ENCODE measurements at places on chromosomes 5 and 9.

- DNase-seq = no peak
Measured at GRCh38 chr9:75658301-75658905, 232.1 kb upstream of the PCSK5 start.

- DNase-seq = no peak
Measured at GRCh38 chr5:27472000-27472763, 433.8 kb upstream of the CDH9 start.

GRCh38 chr5:111227801-111228200 lies 3.6 kb downstream of the CAMK4 start:
- no peak for DNase-seq

GRCh38 chr5:29263915-29264351 lies 1929.6 kb upstream of the CDH6 start:
- no peak for DNase-seq

DNA sequence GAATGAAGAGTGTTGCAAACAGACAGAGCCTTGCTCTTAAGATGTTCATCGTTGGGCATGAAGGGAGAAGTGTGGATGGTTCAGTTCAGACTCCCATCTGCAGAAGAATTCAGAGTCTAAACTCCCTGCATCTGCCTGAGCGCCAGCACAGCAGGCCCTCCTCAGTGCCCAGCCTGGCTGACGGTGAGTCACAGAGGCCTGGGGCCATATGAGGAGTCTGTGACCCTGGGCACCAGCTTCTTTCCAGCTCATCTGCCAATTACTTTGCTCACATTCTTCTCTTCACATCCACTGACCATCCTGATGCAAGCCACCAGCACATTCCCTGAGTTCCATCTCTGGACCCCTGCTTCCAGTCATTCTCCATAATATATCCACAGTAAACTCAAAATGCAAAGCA lies 401.1 kb upstream of the TRPC7 start:
- DNase-seq = no peak

DNA sequence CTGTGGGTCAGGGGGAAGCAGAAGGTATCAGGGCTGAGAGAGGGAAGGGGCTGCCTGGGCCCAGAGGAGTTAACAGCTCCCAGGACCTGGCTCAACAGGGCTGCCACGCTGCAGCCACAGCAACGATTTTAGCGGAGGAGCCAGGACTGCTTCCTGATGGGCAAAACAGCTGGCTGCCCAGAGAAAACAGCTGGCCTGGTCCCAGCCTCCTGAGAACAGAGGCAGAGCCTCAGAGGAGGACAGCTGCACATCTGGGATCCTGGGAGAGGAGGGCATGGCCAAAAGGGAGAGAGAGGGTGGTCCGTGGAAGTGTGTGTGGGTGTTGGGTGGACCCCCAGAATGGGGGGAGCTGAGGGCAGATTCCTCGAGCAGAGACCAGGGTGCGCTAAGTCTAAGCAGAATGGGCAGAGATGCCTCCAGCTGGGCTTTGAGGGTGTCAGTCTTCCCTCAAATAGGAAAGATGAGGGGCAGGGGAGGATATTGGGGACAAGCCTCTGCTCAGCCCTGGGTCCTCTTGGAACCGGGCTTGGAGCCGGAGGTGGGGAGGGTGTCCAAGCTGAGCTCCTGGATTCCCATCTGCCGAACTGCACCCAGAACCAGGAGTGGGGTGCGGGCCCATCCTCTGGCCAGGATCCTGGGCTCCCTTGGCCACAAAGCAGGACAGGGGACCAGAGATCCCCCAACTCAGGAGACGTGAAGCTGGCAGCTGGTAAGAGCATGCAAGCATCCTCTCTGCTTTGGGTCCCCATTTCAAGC lies 9.1 kb upstream of the CERCAM start:
- DNase-seq = no peak

DNA sequence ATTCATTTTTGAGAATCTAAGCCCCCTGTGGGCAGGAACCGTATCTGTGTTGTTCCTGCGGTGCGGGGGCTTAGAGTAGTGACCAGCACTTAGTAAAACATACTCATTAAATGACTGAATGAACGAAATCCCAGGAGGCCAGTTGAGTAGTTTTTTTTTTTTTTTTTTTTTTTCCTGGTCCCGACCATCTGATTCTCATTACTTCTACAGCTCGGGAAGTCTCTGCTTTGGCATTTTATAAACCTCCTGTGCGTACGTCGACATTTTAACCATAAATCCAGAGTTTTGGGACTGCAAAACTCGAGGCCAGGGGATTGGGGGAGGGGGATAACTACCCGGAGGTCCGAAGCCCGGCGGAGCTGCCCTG lies 31.5 kb upstream of the SPRY4 start:
- no peak for DNase-seq

DNA sequence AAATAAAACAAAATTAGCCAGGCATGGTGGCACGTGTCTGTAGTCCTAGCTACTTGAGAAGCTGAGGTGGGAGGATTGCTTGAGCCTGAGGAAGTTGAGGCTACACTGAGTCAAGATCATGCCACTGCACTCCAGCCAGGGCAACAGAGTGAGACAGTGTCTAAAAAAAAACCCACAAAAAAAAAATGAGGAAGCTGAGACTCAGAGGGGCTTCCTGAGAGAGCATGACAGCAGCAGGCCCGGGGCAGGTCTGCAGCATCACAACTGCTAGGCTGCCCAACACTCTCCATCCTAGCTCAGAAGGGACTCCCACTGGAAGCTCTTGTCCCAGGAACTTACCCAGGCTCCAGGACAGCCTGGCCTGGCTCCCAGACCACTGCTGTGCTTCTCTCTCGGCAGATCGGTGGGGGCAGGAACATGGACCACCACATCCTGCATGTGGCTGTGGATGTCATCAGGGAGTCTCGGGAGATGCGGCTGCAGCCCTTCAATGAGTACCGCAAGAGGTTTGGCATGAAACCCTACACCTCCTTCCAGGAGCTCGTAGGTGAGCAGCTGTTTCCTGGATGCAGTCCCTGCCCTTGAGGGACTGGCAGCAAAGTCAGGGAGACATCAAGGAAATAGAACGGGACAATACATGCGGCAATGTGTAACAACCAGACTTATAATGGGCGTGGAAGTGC lies 19.1 kb downstream of the PTGS1 start:
- peak; percentile 34 for DNase-seq

- no peak for DNase-seq
Measured at GRCh38 chr5:153676406-153676805, 185.9 kb downstream of the GRIA1 start.

- DNase-seq = no peak
Measured at GRCh38 chr5:2651116-2651515, 100.4 kb downstream of the IRX2 start.

DNA sequence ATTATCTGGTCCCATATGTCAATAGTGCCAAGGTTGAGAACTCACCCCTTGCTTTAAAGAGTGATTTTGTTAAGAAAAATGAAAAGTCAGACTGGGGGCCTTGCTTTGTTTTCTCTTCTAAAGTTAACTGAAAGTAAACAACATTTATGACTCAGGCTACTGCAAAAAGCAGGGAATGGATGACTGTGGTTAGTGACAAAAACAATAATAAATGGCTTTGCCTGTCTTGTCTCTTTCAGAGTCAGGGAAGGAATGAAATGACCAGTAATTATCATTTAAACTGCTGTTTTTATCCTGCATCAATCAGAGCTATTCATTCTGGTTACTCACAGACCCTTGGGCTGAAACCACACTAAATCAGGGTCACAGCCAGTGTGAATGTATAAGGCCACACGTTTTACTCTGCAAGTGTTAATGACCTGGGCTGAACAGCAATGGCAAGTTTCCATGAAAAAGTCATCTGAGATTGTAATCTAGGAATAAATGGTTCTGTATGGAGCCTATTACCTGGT lies 112.2 kb downstream of the ZNF608 start:
- no peak for DNase-seq

DNA sequence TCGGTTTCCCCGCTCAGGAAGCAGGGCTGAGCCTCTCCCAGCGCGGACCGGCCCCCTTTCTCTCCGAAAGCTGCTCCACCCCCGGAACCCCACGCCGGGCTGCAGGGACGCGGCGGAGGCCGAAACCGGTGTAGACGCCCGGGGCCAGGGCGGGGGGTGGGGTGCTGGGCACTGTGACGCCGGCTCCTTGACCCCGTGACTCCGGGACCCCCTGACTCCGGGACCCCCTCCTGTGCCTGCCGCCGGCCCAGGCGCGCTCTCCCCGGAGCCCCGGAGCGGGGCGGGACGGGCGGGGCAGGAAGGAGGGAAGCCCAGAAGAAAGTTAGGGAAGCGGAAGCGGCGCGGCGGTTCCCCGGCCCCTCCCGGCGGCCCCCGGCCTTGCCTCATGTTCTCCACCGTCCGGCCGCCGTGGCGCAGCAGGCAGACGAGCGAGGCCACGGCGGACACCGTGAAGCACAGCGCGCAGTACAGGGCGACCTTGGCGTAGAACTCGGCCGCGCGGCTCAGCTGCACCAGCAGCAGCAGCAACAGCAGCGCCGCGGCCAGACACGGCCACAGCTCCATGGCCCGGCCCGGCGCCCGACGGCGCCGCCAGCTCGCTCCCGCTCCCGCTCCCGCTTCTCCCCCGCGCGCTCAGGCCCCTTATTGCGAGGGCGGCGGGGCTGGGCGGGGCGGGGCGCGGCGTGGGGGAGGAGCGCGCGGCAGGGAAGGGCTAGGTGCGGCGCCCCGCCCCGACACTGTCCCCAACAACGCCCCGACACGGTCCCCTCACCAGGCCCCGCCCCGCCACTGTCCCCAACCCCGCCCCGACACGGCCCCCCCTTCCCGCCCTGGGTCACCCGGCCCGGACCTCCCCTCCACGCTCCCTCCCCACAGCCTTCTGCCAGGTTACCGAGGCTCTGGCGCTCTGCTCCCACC lies at the start of gene AGPAT2:
AGPAT2 (minus strand) TSS at position 664 of the 918 bp plus-strand sequence; CDS start at position 564, 100 bp downstream.
- DNase-seq = no peak

DNA sequence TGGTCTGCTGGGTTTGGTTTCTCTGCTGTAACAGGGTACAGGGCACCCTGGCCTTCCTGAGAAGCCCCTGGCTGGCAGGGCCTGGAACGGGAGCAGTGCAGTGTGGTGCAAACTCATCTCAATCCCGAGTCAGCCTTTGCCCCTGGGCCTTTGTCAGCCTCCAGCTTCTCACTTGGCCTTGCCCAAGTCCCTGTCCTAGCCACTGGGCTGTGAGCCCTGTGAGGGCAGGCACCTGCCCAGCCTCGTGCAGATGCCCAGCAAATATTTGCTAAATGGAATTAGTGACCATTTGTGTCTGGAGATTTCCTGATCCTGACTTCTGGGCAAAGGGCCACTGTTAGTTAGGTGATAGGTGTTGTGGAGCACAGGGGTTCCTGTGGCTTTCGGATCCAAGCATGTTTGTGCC lies 13.0 kb downstream of the RGS3 start:
- DNase-seq = no peak

GRCh38 chr9:38018241-38018957 lies 50.6 kb downstream of the SHB start:
- no peak for DNase-seq

- DNase-seq = no peak
Measured at GRCh38 chr5:177162379-177162778, 28.8 kb downstream of the NSD1 start.

DNA sequence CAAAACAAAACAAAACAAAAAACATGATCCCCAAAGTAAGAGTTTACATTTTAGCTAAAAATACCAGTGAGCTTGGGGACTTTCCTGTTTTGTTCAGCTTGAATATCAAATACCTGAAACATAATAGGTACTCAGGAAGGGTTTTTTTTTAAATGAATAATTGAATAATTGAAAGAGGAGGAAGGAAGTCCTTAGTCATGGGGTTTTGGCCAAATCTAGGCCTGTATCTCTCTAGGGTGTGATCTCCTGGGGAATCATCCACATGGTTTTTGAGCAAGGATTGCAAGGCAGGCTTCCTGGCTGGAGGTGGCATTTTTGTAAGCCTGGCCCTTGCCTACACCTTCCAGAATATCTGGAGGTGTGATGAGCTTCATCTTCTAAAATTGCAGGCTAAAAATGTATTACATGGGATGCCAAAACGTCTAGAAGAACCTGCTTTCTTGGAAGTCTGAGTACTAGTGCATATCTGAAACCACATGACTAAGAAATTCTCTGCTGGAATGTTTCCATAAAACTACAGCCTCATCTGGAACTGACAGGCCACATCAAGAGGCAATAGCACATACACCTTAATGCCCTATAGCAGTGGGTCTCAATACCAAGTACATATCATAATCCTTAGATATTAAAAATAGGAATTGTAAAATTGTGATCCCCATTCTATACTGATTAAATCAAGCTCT lies 10.4 kb downstream of the C9 start:
- DNase-seq = no peak

DNA sequence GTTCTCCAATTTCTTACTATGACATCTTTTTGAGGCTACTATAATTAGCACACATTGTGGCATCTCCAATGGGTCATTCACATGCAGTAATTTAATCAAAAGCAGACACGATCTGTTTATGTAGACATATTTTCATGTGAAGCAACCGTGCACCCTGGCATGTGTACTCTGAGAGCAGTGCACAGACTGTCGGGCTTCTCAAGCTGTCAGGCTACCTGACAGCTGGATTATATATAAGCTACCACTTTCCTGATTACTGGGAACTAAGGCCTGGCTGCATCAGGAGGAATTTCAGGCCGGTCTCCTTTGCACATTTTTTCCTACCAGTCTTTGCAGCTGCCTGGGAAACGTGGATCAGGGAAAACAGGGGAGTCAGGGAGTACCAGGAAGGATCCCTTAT lies 197.5 kb downstream of the MAPKAP1 start:
- no peak for DNase-seq

- DNase-seq = no peak
Measured at GRCh38 chr5:32589942-32590869, 4.8 kb downstream of the SUB1 start.

GRCh38 chr9:93071464-93071863 lies 13.0 kb downstream of the SUSD3 start:
- no peak for DNase-seq

- no peak for DNase-seq
Measured at GRCh38 chr9:124320062-124320973, 62.6 kb downstream of the NEK6 start.
